ENCODE measurements at places on chromosomes 7 and 10. TPM values are rescaled to one million over a fixed set of nuclear protein-coding genes. Genes with fewer than 3 reads are reported as not detected.

GRCh38 chr10:73863039-73863817 lies 11.1 kb downstream of the CAMK2G start:
- peaks cover 42% of the 10 kb centered on the region for H3K36me3 ChIP-seq
- peaks cover 9% of the 10 kb centered on the region for H3K4me1 ChIP-seq
- no peak for DNase-seq

- DNase-seq = no peak
- no peaks in the 10 kb centered on the region for H3K36me3 ChIP-seq
- H3K4me1 ChIP-seq = no peaks in the 10 kb centered on the region
- no peaks in the 10 kb centered on the region for H3K27me3 ChIP-seq
- H3K27ac ChIP-seq = no peak overlapping the region
Measured at GRCh38 chr10:11386044-11386443, 225.4 kb downstream of the USP6NL start.

DNA sequence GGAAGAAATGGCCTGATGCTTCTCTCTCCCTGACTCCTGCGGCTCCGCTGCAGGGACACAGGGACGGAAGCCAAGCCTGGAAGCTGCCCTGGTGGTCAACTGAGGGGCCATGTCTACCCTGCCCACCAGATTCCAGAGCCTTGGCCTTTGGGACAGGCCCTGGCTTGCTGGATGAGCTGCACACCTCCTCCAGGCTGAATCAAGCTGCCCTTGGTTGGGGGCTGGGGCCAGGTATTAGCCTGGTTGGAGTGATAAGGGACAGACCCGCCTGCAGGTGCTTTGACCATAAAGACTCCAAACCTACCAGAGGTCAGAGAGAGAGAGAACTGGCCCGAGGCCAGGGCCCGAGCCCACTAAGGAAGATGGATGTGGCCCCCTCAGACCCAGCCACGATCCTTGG lies 30.1 kb downstream of the CRHR2 start:
- peaks cover under 1% of the 10 kb centered on the region for H3K27me3 ChIP-seq
- H3K4me1 ChIP-seq = no peaks in the 10 kb centered on the region
- no peak overlapping the region for H3K4me3 ChIP-seq
- H3K36me3 ChIP-seq = no peaks in the 10 kb centered on the region

DNA sequence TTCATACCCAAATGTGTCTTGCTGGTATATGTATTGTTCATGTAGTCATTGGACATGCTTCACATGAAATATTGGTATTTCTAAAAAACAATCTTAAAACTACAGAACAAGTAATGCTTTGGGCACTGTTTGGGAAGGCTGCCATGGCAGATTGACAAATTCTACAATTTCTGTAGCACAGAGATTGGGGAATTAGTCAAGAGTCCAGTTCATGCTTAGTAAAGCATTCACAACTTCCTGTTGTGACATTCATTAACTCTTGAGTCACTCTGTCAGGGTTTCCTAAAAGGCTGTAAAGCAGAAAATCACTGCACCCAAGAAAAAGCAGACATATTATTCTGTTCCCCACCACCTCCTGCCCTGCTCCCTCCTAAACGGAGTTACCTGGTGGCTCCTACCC lies 398.9 kb downstream of the PHTF2 start:
- H3K4me3 ChIP-seq = no peak overlapping the region
- H3K27ac ChIP-seq = no peak overlapping the region

The PAX4 gene
- not detected for total RNA-seq

The CLIP2 gene
- total RNA-seq = 18.1 TPM

The CPA4 gene
- 365 TPM for total RNA-seq

All from IMR-90 (cell line).